Activated CD4-positive, alpha-beta memory T cell treated with anti-CD3 and anti-CD28 coated beads, Interleukin-2, amount 10 ng/mL, durations not matched to agents 7 days and 5 days (primary cell): ENCODE measurements at places on chromosomes 7 and 10. TPM values are rescaled to one million over a fixed set of nuclear protein-coding genes. Genes with fewer than 3 reads are reported as not detected.

- DNase-seq = no peak
- no peaks in the 10 kb centered on the region for H3K36me3 ChIP-seq
- H3K4me3 ChIP-seq = no peak overlapping the region
- H3K27me3 ChIP-seq = peaks cover 6% of the 10 kb centered on the region
Measured at GRCh38 chr10:127299956-127300689, 103.7 kb upstream of the INSYN2A start.

DNA sequence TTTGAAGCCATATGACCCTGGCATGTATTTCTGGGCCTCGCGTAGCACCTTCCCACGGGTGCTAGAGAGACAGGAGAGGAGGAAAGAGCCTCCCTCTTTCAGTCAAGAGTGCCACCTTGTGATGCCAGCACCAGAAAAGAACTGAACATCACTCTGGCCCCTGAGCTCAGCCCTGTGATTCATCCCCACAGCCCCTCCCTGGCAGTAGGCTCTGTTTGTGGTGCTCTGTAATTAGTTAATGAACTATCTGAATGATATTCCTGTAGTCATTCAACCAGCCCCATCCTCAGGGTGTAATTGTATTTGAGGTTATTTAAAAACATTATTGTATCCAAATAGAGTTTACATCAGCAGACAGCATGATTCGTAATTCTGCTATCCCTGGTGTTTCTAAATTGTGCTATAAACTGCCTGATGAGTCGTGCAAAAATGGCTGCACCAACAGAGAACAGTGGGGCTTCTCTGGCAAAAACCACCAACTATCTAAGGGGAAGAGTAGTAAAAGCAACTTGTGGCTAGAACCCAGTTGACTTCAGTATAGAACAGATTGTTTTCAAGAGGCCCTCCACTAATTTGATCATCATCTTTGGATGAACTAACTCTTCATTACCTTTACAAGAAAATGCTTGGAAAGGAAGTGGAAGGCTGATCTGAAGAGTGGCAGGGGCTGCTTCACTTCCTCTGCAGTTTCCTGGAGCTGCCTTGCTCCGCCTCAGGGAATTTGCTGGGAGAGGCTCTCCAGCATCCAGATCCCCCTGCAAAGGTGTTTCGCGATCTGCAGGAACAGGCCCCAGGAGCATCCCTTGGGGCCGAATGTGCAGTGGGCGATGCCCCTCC, 23.7 kb upstream of the TIAL1 start:
- H3K36me3 ChIP-seq = no peaks in the 10 kb centered on the region
- H3K4me3 ChIP-seq = no peak overlapping the region
- H3K27ac ChIP-seq = no peak overlapping the region
- no peaks in the 10 kb centered on the region for H3K4me1 ChIP-seq

DNA sequence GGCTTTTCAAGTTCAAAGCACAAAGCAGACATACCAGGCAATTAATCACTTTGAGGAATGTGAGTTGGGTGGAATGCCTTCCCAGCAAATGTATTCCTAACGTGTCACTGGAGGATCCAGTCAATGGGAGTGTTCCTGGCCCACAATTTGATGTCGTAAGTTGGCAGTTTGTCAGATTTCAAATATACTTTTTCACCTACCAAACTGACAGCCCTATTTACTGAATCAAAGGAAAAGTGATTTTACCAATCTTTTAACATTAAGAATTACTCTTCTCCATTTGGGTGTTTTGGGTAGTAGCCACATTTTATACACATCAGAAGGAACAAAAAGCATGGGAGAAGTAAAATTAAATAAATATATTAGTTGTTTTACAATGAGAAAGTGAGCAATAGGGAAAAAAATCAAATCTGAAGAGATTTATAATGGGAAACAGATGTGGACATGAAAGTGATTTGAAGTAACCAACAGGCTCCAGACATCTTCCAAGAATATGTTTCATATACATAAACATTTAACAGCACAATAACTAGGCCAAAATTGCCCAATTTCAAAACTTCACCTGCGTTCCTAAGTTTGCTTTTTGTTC, 222.9 kb downstream of the MTERF1 start:
- no peaks in the 10 kb centered on the region for H3K4me1 ChIP-seq
- H3K27ac ChIP-seq = no peak overlapping the region
- no peak overlapping the region for H3K4me3 ChIP-seq
- DNase-seq = no peak
- no peaks in the 10 kb centered on the region for H3K27me3 ChIP-seq

DNA sequence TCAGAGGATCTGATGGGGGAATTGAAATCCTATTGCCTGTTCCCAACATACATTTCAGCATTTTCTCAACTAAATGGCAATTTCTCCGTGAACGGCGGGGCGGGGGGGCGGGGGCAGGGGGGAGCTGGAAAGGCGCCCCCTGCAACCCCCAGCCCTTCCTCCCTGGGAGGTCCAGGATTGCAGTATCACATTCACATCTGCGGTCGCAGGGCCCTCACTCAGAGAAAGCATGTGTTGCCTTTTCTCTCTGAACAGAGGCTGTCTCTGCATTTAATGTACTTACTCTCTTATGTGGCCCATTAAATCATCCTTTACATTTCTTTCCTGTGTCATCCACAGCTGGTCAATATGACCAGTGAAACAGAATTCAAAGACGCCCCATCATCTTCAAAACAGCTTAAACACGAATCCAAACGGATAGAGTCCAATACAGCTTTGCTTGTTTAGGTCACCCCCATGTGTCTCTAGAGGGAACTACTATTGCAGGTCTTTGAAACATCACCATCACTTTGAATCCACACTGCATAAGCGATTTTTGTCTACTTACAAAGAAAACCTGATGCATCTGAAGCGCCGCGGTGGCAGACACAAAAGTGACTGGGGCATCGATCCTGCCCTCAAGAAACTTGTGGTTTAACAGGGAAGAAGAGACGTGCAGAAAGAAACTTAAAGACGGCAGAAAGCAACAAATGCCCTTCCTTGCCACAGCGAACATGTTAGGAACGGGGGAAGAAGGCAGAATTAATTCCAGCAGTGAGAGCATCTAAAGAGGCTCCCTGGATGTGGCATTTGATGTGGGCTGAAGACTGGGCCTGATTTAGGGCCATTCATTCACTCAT, 17.0 kb upstream of the ECHDC3 start:
- no peak for DNase-seq
- no peak overlapping the region for H3K27ac ChIP-seq
- no peaks in the 10 kb centered on the region for H3K36me3 ChIP-seq
- no peaks in the 10 kb centered on the region for H3K4me1 ChIP-seq
- no peak overlapping the region for H3K4me3 ChIP-seq

GRCh38 chr10:83724471-83725241, 414.7 kb upstream of the GHITM start:
- H3K36me3 ChIP-seq = no peaks in the 10 kb centered on the region
- H3K4me1 ChIP-seq = no peaks in the 10 kb centered on the region
- DNase-seq = no peak
- no peak overlapping the region for H3K27ac ChIP-seq

DNA sequence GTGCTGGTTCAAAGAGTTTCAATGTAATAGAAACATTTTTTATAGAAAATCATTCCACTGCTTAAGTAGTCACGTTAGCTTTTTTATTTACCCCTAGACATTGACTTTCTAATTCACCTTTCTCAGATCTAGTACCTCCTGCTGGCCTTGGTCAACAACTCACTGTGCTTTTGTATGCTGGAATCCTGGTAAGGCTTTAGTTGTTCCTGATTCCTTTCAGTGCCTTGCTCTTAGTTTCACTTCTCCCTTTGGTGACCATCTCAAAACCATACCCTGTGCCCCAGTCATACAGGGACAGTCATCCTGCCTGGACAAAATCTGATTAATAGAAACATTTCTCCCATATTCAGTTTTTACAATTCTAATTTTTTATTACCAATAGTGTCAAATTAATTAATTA, 130.2 kb downstream of the GPR37 start:
- H3K27me3 ChIP-seq = no peaks in the 10 kb centered on the region
- H3K36me3 ChIP-seq = no peaks in the 10 kb centered on the region
- no peaks in the 10 kb centered on the region for H3K4me1 ChIP-seq
- H3K27ac ChIP-seq = no peak overlapping the region
- H3K4me3 ChIP-seq = no peak overlapping the region

GRCh38 chr7:112204499-112205342, 1.5 kb downstream of the DOCK4 start:
- peaks cover 37% of the 10 kb centered on the region for H3K4me1 ChIP-seq
- no peaks in the 10 kb centered on the region for H3K36me3 ChIP-seq
- no peak overlapping the region for H3K27ac ChIP-seq
- H3K27me3 ChIP-seq = peaks cover 41% of the 10 kb centered on the region

GRCh38 chr7:70565721-70566370, 566.1 kb upstream of the GALNT17 start:
- no peaks in the 10 kb centered on the region for H3K27me3 ChIP-seq
- H3K27ac ChIP-seq = no peak overlapping the region
- no peaks in the 10 kb centered on the region for H3K4me1 ChIP-seq

ANTXRL gene
- total RNA-seq = not detected

PVRIG gene
- total RNA-seq = 70.5 TPM

MINDY4 gene
- 1.5 TPM for total RNA-seq

PUS7 gene
- 5.1 TPM for total RNA-seq

CTAGE4 gene
- 3.4 TPM for total RNA-seq

ZNF775 gene
- total RNA-seq = 7.1 TPM
